H1 (cell line): ENCODE measurements at places on chromosomes 1 and 21.

DNA sequence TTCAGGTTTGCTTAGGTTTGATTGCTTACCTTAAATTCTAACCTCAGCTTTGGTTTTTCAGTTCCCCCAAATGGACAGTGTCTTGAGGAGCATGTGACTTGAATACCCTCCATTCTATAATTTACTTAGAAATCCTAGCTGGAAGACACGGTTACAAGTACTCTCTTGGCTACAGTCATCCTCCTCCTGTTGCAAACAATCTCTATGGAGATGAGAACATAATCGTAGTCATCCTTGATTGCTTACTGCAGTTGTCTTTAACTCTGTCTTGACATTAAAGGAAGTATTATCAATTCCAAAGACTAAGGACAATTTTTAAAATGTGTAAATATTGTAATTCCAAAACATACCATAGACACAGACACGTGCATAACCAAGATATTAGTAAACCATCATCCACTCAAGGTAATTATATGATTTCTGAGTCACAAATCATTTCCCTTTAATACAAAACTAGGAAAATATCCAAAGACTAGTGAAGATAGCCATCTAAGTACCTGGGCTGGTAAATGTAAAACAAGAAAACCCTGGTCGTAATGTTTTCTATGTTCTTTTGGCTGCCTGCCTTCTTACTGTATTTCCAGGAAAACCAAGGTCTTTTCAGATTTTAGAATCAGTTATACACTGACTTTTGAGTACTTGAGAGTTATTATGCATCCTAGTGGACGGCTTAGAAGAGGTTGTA is 149.9 kb downstream of the CHRM3 start:
- no peak overlapping the region for H3K4me3 ChIP-seq
- no peak overlapping the region for H3K27ac ChIP-seq
- H3K4me1 ChIP-seq: no peaks in the 10 kb centered on the region
- DNase-seq: no peak

DNA sequence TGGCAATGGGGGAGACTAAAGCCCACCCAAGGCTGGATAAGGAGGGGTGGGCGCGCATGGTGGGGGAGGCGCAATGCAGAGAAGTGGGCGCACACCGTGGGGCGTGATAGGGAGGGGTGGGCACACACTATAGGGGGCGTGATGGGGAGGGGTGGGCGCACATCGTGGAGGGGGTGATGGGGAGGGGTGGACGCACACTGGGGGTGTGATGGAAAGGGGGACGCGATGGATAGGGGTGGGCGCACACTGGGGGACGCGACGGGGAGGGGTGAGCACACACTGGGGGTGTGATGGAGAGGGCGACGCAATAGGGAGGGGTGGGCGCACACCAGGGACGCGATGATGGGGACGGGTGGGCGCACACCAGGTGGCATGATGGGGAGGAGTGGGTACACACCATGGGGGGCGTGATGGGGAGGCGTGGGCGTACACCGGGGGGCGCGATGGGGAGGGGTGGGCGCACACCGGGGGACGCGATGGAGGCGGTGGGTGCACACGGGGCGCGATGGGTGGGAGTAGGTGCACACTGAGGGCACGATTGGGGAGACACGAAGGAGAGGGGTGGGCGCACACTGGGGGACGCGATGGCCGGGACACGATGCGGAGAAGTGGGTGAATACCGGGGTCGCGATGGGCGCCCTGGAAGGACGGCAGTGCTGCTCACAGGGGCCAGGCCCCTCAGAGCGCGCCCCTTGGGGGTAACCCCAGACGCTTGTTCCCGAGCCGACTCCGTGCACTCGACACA is 929 bp downstream of the SUMO3 start:
- peaks cover 3% of the 10 kb centered on the region for H3K4me1 ChIP-seq
- no peaks in the 10 kb centered on the region for H3K36me3 ChIP-seq
- no peak for DNase-seq
- peaks cover 10% of the 10 kb centered on the region; the same call in 1 of the 2 replicates for H3K27me3 ChIP-seq

GRCh38 chr1:239676522-239677273 is 290.3 kb downstream of the CHRM3 start:
- no peaks in the 10 kb centered on the region; the same call in 1 of the 2 replicates for H3K27me3 ChIP-seq
- no peaks in the 10 kb centered on the region for H3K36me3 ChIP-seq
- H3K27ac ChIP-seq: no peak overlapping the region
- no peaks in the 10 kb centered on the region; the same call in 1 of the 2 replicates for H3K4me1 ChIP-seq

DNA sequence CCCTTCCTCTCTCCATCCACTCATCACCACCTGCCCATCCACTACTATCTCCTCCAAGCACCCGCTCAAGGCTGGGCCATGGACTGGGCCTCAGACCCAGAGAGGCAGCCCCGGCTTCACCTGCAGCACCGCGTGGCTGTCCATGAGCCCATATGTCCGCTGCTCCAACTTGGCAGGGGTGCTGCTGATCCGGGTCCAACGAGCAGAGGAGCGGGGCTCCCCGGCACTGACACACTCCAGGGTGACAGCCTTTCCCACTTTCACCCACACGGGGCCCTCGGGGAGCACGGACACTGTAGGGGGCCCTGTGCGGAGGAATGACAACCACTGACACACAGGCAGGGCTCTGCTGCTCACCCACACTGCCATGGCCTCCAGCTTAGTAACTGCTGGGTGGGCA is 28.9 kb downstream of the LDLRAD2 start:
- H3K4me1 ChIP-seq: no peaks in the 10 kb centered on the region
- no peak for DNase-seq
- H3K4me3 ChIP-seq: no peak overlapping the region

DNA sequence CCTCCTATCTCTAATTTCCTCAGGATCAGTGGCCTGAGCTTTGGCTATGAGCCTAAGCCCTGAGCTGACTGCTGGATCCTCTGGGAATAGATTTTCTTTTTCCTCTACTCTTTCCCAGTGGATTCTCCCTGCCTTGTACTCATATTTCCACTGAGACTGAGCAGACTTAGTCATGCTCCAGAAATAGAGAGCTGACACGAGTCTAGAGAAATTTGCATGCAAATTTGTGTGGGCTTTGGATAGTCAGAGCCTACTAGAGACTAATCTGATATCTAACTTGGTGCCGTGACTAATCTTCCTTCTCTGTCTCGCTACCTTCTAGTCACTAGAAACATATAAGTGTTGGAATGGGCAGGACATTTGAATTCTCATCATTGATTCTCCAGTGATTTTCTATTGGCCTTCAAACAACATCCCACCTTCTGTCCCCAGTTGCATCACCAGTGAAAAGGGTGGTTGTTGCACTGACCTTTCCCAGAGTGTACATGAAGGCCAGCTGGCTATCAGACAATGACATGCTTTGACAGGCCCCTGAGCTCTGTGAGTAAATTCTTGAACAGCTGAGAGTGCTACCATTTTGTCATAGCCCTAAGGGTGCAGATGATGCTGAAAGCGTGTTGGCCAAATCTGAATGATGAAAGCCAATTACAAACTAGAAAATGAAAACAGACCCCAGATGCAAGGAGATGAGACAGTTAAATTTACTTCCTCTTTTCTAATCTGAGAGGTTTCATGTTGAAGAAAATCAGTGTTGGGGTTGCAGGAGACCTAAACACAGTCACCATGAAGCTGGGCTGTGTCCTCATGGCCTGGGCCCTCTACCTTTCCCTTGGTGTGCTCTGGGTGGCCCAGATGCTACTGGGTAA is at the start of gene FCRLA:
Gene FCRLA (plus strand): TSS at position 748 of the 866 bp plus-strand sequence. CDS start 36 bp downstream, at position 784.
- H3K27me3 ChIP-seq: no peaks in the 10 kb centered on the region
- H3K4me3 ChIP-seq: no peak within 1 kb of the TSS
- no peaks in the 10 kb centered on the region for H3K36me3 ChIP-seq
- no peak within 1 kb of the TSS for H3K27ac ChIP-seq
- no peaks in the 10 kb centered on the region for H3K4me1 ChIP-seq

DNA sequence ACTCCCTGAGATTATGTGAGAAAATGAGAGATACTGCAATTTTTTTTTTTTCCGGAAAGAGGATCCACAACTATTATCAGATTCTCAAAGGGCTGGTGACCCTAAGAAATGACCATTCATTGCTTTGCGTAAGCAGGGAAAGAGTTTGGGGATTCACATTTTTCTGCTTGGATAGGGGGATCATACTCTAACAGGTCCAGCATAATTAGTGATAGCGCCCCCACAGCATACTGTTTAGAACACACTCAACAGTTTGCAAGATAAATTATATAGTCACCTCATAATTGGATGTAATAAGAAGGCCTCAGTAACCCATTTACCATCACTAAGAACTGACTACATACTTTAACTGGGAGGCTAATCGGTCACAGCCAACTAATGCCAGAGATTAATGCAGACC is 1.9 kb downstream of the CCT3 start:
- H3K27ac ChIP-seq: no peak overlapping the region
- DNase-seq: no peak
- peak overlapping the region; percentile 99; the same call in 1 of the 2 replicates for H3K4me3 ChIP-seq
- peaks cover 6% of the 10 kb centered on the region for H3K36me3 ChIP-seq

DNA sequence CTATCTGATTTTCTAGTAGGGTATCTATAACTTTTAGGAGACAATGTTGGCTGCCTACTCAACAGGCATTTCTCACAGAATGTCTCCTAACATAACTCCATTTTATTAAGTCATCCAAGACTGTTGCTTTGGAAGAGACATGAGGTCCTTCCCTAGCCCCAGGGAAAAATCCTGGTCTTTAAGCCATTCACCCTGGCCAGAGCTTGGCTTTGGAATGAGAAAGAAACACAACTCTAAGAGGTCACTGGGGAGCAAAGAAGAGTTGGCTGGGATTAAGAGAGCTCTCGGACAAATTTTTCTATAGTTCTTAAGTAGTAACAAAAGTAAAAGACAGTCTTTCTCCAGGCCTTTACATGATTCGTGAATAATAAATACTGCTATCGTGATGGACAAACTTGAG is 57.9 kb downstream of the PCNX2 start:
- H3K4me1 ChIP-seq: no peaks in the 10 kb centered on the region
- no peak overlapping the region for H3K4me3 ChIP-seq
- H3K27ac ChIP-seq: no peak overlapping the region
- no peak for DNase-seq

- no peaks in the 10 kb centered on the region for H3K27me3 ChIP-seq
- H3K4me3 ChIP-seq: no peak overlapping the region
- H3K4me1 ChIP-seq: no peaks in the 10 kb centered on the region; the same call in 1 of the 2 replicates
- no peaks in the 10 kb centered on the region for H3K36me3 ChIP-seq
- no peak overlapping the region for H3K27ac ChIP-seq
Measured at GRCh38 chr1:160727316-160727640, 11.8 kb upstream of the SLAMF7 start.

GRCh38 chr1:208499601-208500000 is 255.4 kb upstream of the PLXNA2 start:
- no peak overlapping the region for H3K27ac ChIP-seq
- DNase-seq: no peak
- H3K27me3 ChIP-seq: no peaks in the 10 kb centered on the region
- H3K4me3 ChIP-seq: no peak overlapping the region

- peaks cover 11% of the 10 kb centered on the region for H3K4me1 ChIP-seq
- no peak overlapping the region for H3K27ac ChIP-seq
- H3K36me3 ChIP-seq: no peaks in the 10 kb centered on the region
Measured at GRCh38 chr1:5982276-5982675, 9.9 kb downstream of the NPHP4 start.

- no peak overlapping the region for H3K4me3 ChIP-seq
- no peak for DNase-seq
- no peaks in the 10 kb centered on the region for H3K27me3 ChIP-seq
- no peak overlapping the region for H3K27ac ChIP-seq
Measured at GRCh38 chr21:31258073-31258472, 86.0 kb downstream of the TIAM1 start.

GRCh38 chr21:41152147-41152546 is 15.8 kb upstream of the BACE2 start:
- H3K27me3 ChIP-seq: peaks cover 8% of the 10 kb centered on the region; the same call in 1 of the 2 replicates
- H3K4me1 ChIP-seq: peaks cover 3% of the 10 kb centered on the region; the same call in 1 of the 2 replicates
- H3K36me3 ChIP-seq: no peaks in the 10 kb centered on the region
- no peak for DNase-seq
- no peak overlapping the region for H3K27ac ChIP-seq
- H3K4me3 ChIP-seq: no peak overlapping the region

- no peak overlapping the region for H3K4me3 ChIP-seq
- DNase-seq: no peak
- H3K36me3 ChIP-seq: no peaks in the 10 kb centered on the region
- no peaks in the 10 kb centered on the region for H3K27me3 ChIP-seq
- no peak overlapping the region for H3K27ac ChIP-seq
- H3K4me1 ChIP-seq: peaks cover 14% of the 10 kb centered on the region
Measured at GRCh38 chr1:220788900-220789299, 2.2 kb downstream of the MTARC1 start.

DNA sequence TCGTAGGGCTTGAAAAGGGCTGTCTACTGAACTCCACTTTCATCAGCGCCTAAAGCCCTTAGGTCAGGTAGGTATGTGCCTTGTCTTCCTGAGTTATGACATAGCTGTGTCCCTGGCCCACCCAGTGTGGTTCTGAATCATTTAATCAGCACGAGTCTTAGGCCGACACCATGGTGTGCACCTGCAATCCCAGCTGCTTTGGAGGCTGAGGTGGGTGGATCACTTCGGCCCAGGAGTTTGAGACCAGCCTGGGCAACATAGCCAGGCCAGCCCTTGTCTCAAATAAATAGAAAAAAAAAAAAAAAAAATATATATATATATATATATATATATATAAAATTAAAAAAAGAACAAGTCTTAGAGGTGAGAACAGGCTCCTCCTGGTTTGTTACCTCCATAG is 15.8 kb downstream of the LRRC71 start:
- no peaks in the 10 kb centered on the region for H3K4me1 ChIP-seq
- no peaks in the 10 kb centered on the region for H3K27me3 ChIP-seq
- H3K27ac ChIP-seq: no peak overlapping the region
- no peak overlapping the region for H3K4me3 ChIP-seq
- peaks cover 13% of the 10 kb centered on the region for H3K36me3 ChIP-seq

DNA sequence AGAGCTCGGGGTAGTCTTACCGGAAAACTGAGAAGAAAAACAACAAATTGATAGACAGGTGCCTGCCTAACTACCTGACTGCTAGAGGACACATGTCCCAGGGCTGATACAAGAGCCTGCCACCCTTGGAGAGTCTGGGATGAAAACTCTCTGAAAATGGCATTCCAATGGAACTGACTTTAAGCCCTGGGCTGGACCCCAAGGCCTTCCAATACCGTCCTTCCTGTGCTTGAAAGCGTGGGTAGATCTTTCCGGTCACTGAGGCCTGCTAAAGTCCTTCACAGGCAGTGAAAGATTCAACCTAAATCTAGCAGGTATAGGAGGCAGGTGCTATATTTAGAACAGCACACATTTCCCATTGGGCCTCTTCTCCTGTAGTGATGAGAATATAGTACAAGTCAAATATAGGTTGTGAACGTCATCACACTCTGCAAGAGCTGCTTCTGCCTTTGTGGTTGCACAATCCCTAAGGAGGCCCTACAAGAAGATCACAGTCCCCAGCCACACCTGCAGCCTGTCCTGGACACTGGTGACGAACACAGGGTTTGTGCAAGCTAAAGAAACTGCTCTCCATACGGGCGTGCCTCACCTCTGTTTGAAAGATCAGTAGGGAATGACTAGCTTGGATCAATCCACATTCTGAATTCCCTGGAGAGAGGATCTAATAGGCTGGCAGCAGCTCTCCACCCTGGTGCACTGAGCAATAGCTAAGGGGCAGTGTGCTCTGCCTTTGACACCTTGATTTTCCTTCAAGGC is 876 bp upstream of the CHML start:
- DNase-seq: no peak
- no peak overlapping the region for H3K27ac ChIP-seq
- H3K27me3 ChIP-seq: no peaks in the 10 kb centered on the region
- H3K4me1 ChIP-seq: no peaks in the 10 kb centered on the region; the same call in 1 of the 2 replicates

GRCh38 chr1:82099170-82099569 is 298.4 kb downstream of the ADGRL2 start:
- H3K36me3 ChIP-seq: no peaks in the 10 kb centered on the region
- DNase-seq: no peak
- no peak overlapping the region for H3K27ac ChIP-seq
- H3K4me3 ChIP-seq: no peak overlapping the region
- no peaks in the 10 kb centered on the region for H3K27me3 ChIP-seq
- H3K4me1 ChIP-seq: no peaks in the 10 kb centered on the region

- H3K4me3 ChIP-seq: no peak overlapping the region
- DNase-seq: no peak
- no peaks in the 10 kb centered on the region for H3K4me1 ChIP-seq
- H3K36me3 ChIP-seq: no peaks in the 10 kb centered on the region; the same call in 1 of the 2 replicates
- H3K27ac ChIP-seq: no peak overlapping the region
Measured at GRCh38 chr21:43927591-43928221, 62.7 kb downstream of the AGPAT3 start.
